ENCODE measurements at places on chromosomes 13 and 19. TPM values are rescaled to one million over a fixed set of nuclear protein-coding genes. Genes with fewer than 3 reads are reported as not detected.

ZFP82 gene
- total RNA-seq = 2.9 TPM

MBNL2 gene
- total RNA-seq = 37.2 TPM

PGLYRP1 gene
- not detected for total RNA-seq

SYT3 gene
- total RNA-seq = not detected

ZNF441 gene
- 2.7 TPM for total RNA-seq

PRTN3 gene
- not detected for total RNA-seq

PSG6 gene
- total RNA-seq = 0.37 TPM

PNMA8A gene
- total RNA-seq = not detected

UCHL3 gene
- 28.3 TPM for total RNA-seq

IGFL3 gene
- total RNA-seq = not detected

NALCN gene
- not detected for total RNA-seq

ZNF284 gene
- total RNA-seq = 2.3 TPM

KCNK6 gene
- 8.7 TPM for total RNA-seq

C19orf81 gene
- not detected for total RNA-seq

ZSCAN4 gene
- total RNA-seq = not detected

CGB8 gene
- not detected for total RNA-seq

B3GNT3 gene
- 0.47 TPM for total RNA-seq

LGALS7B gene
- total RNA-seq = not detected

LSM7 gene
- 83.9 TPM for total RNA-seq

ZNF446 gene
- 10.5 TPM for total RNA-seq

CD70 gene
- total RNA-seq = 24.3 TPM

RFPL4A gene
- total RNA-seq = not detected

RNF17 gene
- total RNA-seq = not detected

RNF126 gene
- 124 TPM for total RNA-seq

FBXO17 gene
- total RNA-seq = not detected

ZNF726 gene
- 4.4 TPM for total RNA-seq

SHKBP1 gene
- 195 TPM for total RNA-seq

RFPL4AL1 gene
- total RNA-seq = not detected

HPN gene
- not detected for total RNA-seq

PCDH20 gene
- total RNA-seq = not detected

CPT1C gene
- total RNA-seq = 0.47 TPM

ADGRE2 gene
- total RNA-seq = 2.1 TPM

OR4F17 gene
- not detected for total RNA-seq

WASF3 gene
- 0.49 TPM for total RNA-seq

CBY2 gene
- total RNA-seq = 0.96 TPM

PRX gene
- 1.3 TPM for total RNA-seq

CCNE1 gene
- 18.5 TPM for total RNA-seq

NLRP11 gene
- total RNA-seq = not detected

ADPRHL1 gene
- total RNA-seq = 0.57 TPM

PPM1N gene
- 2.3 TPM for total RNA-seq

SAMD1 gene
- total RNA-seq = 24.1 TPM

ZGLP1 gene
- total RNA-seq = 2.8 TPM

GET3 gene
- total RNA-seq = 37.9 TPM

CGB1 gene
- not detected for total RNA-seq

SHANK1 gene
- total RNA-seq = not detected

CEACAM7 gene
- total RNA-seq = not detected

EXOC3L2 gene
- not detected for total RNA-seq

SIGLEC10 gene
- 0.25 TPM for total RNA-seq

IGLON5 gene
- not detected for total RNA-seq

SIGLEC11 gene
- total RNA-seq = not detected
